ENCODE measurements at places on chromosomes 5 and 9.

DNA sequence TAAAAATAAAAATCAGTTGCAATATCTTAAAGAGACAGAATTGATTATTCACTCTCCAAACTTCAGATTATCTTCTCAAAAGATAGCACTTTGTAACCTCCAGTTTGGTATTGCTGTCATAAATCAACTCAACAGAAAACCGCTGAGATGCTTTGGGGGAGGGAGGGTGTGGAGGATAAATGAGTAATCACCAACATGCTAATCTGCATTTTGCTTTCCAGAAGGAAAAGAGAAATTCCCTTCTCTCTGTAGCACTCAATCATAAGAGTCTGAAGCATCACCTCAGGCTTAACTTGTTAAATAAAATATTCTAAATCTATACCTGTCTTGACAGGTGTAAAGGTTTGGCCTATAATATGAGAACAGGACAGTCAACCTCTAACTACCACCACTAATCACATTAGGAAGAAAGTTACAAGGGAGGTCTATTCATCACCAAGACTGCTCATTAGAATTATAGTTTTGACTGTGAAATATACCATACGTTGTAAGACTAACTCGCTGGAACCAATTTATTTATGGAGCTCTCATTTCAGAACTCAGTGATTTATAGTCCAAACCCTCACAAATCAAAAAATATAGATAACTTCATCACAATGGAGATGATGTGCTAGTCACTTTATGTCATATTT lies 89.0 kb downstream of the PIK3R1 start:
- no peak for DNase-seq

DNA sequence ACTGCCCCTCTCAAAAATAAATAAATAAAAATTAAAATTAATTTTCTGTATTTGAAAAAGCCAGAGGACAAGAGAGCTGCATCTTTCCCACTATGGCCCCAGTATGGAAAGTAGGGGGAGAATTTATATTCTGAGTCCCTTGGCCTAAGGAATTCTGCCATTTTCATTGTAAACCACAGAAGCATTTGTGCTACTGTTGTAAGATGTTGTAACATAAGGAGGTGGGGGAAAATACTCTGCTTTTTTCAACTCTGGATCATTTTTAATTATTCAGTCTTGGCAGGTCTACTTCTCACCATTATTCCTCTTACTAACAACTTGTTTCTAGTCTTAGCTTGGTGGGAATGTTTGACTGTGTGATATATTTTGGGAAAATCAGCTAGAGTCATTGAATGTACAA lies 52.3 kb upstream of the APC start:
- no peak for DNase-seq

DNA sequence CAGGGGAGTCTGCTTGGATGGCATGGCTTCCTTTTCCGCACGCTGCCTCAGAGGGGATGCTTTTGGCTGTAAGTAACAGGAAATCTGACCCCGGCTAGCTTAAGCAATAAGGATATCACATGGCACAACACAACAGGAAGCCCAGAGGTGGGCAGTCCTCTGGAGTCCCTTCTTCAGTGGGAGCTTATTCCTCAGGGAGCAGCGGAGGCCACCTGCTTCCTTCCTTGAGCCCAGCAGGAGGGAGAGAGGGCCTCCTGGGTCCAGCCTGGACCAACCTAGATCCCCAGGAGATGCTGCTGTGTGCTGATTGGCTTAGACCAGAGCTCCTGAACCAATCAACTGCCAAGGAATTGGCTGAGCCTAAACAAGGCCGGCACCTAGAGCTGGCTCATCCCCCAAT lies 66.3 kb downstream of the C9orf50 start:
- no peak for DNase-seq

DNA sequence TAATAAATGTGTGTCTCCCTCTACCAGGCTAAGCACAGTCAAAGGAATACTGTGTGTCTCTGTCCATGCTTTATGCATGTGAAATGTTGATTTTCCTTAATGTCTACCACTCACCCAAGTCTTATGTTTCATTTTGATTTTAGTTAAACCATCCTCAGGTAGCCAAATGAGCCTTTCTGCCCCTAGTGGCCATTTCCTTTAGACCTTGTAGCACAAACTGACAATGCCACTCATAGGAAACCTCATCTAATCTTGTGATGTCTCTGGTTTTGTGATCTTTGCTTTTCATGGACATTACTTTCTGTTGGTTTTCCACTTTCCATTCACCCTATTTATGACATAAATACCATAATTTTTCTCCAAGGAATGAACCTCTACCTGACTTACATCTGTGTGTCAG lies 820.8 kb downstream of the MAT2B start:
- DNase-seq = no peak

DNA sequence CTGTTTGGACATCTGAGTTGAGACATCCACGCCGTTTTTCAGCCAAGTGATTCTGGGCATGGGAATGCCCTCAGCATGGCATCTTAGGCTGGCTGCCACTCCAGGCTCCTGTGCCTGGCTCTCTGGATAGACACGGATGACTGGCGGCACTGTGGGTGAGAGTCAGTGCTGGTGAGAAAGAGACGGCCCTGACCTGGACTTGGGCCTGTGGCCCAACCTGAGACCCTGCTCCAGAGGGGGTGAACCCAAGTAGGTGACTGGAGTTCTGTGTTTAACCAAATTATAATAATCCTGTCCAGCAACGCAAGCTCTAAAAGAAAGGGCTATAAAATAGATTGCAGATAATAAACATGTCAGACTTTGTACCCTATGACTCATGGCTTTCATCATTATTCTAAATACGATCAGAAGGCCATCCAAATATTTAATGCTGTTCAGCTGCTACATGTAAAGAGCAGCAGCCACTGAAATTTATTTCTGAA lies 173.9 kb downstream of the HSPA4 start:
- DNase-seq = no peak

DNA sequence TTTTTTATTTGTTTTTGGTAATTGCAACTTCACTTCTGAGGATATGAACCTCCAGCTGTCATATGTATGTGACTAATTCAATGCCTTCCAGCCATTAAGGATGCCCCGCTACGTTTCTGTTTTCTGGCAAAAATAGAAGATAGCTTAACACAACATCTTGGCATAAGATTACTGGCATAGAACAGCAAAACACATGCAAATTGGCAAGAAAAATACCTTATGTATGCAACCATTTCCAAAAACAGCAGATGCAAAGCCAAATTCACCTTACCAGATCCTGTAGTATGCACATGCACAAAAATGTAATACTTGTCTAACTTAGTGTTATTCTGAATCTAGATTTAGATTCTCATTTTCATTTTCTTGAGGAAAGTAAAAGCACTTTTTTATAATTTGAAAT lies 461.1 kb upstream of the CYLC2 start:
- no peak for DNase-seq

- DNase-seq = no peak
Observed at GRCh38 chr9:97711223-97711626, 14.1 kb upstream of the XPA start.

DNA sequence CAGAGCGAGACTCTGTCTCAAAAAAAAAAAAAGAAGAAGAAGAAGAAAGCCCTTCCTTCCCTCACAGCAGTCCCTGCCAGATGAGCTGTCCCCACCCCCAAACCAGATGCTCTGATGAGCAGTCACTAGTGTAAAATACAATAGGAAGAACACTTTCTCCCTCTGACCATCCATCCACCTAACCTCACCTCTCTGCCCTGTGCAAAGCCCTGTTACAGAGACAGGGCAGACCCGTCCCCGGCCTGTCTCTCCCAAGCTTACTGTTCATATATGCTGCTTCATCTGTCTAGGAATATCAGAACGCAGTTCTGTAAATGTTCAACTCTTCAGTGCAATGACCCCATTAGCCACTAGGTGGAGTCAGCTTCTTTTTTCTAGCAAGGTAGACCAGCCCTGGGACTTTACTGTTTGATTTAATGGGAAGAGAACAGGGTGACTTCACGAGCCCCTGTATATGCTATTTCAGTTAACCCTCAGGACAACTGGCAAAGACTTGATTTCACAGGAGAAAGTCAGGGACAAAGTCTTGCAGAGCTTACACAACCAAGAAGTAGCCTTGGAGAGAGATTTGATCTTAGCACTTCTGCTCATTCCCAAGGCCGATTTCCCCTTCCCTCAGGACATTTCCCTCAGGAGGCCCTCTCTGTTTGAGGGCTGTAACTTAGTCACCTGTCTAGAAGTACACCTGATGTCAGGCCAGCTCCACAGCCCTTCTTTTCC lies 14.9 kb upstream of the FGFR4 start:
- DNase-seq = no peak

GRCh38 chr9:75033791-75034473 lies 5.8 kb upstream of the CARNMT1 start:
- DNase-seq = no peak

DNA sequence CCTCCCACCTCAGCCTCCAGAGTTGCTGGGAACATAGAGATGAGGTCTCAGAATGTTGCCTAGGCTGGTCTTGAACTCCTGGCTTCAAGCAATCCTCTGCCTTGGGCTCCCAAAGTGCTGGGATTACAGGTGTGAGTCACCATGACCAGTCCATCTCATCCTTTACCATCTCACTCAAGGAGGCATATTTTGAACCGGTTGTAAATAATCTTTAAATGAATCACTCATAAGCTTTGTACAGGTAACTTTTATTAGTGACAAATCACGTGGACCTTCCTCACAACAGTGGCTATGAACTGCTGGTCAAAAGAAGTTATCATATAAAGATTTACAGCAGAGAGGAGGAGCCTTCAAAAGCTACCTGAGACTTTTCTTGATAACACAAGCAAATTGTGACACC lies 70.7 kb downstream of the RFK start:
- no peak for DNase-seq

DNA sequence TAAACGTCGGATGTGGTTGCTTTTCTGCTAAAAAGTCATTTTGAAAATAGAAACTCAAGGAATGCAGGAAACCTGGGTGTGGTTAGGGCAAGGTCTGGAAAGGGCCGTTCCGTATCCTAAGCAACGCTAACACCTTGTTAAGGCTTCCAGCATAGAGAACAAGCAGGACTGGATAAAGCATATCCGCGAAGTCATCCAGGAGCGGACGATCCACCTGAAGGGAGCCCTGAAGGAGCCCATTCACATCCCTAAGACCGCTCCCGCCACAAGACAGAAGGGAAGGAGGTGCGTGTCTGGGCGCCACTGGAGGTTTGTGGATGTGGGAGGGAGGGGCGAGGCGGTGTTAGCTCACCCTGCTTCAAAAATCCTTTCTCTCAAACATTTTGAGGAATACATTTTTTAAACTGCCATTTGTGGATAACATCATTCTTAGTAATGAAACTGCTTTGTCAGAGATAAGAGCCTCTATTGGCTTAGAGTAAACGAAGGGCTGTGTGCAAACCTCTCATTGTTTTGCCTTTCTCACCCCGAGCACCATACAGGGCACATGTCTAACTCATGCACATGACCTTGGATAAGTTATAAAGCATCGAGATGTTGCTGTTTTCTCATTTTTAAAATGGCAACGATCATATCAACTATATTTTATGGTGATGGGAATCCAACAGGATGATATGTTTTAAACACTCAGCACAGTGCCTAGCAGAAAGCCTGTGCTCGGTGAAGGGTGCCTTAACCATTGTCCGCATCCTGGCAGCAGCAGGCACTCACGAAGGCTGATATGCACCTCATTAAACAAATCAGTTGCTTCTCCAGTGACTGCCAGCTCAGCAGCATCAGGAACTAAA lies 175.7 kb upstream of the OTULINL start:
- no peak for DNase-seq

- DNase-seq = no peak
Observed at GRCh38 chr9:83505282-83505681, 32.9 kb downstream of the FRMD3 start.

DNA sequence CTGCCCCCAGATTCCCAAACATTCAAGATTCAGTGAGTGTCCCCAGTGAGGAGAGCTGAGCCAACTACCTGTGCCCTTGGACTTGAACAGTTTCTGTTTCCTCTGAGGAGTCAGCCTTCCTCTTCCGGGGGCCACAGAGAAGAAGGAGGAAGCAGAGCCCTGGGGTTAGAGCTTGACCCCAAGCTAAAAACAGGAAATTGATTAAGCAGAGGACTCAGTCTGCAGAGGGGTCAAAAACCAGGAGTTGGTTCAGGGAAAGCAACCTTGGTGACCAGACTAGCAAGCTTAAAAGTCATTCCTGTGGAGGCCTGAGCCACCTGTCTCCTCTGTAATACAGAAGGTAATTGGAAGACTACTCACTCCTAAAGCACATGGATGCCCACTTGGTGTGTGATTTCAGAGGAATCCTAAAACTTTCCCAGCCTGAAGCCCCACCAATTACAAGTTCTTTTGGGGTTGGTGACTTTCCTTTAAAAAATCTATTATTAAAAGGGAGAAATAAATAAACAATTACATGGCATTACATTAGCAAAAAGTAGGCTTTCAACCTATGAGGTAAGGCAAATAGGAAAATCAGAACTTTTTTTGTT lies 64.2 kb upstream of the SELENOP start:
- DNase-seq = no peak
